ENCODE measurements at places on chromosomes 12 and 14.

- DNase-seq = no peak
Observed at GRCh38 chr14:79179985-79180384, 1009.8 kb downstream of the NRXN3 start.

- no peak for DNase-seq
Observed at GRCh38 chr12:66627270-66627987, 51.4 kb downstream of the GRIP1 start.

GRCh38 chr12:86293682-86294240, 37.6 kb upstream of the MGAT4C start:
- no peak for DNase-seq

- DNase-seq = peak; percentile 95
Observed at GRCh38 chr14:100031506-100032281, 33.5 kb upstream of the EVL start.
